Stimulated activated CD4-positive, alpha-beta T cell treated with anti-CD3 and anti-CD28 coated beads, Interleukin-1b, Interleukin-23, amount 100 ng/mL, for 1 hour (primary cell): ENCODE measurements at places on chromosomes 2 and 18.
A peak's percentile ranks its signal among the peaks of the same experiment; 100 is the strongest.

- DNase-seq, result no peak
Measured at GRCh38 chr2:173271825-173272224, 82.8 kb upstream of the CDCA7 start.

- no peak for DNase-seq
Measured at GRCh38 chr2:63522950-63523349, 65.3 kb downstream of the WDPCP start.

GRCh38 chr2:222882484-222882928, 21.7 kb downstream of the ACSL3 start:
- no peak for DNase-seq

DNA sequence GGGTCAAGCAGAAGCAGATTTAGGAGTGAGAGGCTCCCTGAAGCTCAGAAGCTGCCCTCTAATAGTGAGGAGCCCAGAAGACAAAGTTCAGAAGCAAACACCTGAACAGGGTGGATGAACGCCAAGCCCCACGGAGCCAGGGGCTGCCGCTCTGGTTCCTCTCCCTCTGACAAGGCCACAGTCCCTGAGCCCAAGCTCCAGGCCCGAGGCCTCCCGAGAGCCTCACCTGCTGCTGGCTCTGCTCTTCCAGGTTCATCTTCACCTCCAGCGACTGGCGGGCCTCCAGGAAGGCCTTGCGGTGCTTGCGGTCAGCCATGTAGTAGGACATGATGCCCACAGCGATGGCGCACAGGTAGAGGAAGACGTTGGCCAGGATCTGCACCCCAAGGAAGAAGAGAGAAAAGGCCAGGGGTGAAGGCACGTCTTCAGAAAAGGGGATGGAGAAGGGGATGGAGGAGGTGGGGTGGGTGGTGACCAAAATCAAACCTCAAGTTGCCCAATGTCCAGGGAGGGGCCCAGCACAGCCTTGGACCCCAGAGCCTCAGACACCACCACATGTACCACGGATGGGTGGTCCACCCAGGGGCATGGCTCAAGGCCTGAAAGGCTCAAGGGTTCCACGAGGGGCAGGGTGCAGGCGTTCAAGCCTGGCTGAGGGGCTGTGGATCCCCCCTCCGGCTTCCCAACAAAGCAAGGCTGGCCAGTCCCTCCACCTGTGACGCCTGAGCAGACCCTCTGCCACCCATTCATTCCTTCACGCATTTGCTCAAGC, 47.5 kb downstream of the ADCY3 start:
- no peak for DNase-seq

- no peak for DNase-seq
Measured at GRCh38 chr2:186718903-186719302, 25.0 kb downstream of the FAM171B start.

GRCh38 chr2:229273006-229273722, 2.1 kb upstream of the PID1 start:
- no peak for DNase-seq

DNA sequence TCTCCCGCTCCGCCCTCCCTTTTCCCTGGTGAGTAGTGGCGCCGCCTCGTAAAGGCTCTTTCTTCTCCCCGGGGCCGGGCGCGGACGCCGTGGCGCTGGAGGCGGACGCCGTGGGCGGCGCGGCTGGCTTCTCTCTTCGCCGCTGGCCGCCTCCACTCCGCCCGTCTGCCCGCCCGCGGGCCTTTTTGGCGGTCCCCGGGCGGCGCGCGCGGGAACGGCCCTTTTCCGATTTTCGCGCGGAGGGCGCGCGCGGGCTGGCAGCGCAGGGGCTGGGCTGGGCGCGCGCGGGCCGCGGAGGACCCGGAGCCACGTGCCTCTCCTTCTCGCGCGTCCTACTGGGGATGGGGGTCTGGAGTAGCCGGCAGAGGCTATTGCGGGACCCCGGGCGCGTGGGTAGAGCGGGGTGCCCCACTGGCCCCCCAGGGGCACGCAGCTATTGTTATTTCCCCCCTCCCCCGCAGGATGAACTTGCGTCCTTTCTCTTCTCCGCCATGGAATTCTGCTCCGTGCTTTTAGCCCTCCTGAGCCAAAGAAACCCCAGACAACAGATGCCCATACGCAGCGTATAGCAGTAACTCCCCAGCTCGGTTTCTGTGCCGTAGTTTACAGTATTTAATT, 472 bp downstream of the SLC20A1 start:
- DNase-seq, result peak; percentile 24

DNA sequence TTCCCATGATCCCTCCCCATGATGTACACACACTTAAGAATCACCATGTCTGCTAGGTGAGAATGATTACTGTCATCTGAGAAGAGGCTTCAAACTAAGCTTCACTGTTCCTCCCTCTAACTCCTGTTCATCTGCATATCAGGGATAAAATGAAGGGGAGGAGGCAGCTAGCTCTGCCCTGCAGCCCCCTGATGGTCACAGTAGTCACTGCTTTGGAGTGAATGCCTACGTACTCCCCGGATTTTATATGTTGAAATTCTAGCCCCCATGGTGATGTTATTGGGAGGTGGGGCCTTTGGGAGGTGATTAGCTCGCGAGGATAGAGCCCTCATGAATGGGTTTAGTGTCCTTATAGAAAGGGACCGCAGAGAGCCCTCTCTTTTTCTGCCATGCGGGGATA, 156.4 kb downstream of the NCKAP5 start:
- DNase-seq, result no peak

DNA sequence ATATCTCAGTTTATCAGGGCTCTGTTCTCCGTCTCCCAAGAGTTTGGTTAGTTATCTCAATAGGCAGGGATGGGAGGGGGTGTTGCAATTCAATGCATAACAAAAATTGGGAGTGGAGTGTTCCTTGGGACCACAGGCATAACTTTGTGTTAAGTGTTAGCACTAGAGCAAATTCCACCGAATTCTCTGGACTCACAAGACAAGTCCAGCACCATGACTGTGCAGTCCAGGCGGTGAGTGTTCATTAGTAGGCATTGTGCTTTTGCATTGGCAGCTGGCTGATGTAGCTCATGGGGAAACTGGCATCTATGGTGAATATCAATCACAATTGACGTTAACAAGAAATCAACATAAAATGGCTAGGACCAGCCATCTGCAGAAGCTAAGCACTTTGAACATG, 79.0 kb upstream of the CABLES1 start:
- no peak for DNase-seq

DNA sequence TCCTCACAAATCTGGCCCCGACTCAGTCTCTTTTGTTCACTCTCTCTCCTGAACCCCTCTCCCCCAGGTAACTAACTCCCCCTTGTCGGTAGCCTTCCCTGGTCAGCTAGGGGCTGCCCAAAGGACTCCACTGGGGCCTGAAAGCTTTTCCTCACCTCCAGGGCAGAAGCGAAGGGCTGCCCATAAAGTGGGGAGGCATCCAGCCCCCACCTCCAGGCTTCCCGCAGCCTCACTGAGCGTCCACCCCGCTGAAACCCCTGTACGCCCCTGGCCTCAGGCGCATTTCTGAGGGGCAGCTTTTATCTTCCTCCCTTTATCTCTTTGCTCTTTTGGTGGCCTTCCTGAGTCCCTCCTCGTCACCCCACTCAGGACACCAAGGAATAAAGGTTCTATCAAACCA, 249.3 kb downstream of the CYP26B1 start:
- no peak for DNase-seq

DNA sequence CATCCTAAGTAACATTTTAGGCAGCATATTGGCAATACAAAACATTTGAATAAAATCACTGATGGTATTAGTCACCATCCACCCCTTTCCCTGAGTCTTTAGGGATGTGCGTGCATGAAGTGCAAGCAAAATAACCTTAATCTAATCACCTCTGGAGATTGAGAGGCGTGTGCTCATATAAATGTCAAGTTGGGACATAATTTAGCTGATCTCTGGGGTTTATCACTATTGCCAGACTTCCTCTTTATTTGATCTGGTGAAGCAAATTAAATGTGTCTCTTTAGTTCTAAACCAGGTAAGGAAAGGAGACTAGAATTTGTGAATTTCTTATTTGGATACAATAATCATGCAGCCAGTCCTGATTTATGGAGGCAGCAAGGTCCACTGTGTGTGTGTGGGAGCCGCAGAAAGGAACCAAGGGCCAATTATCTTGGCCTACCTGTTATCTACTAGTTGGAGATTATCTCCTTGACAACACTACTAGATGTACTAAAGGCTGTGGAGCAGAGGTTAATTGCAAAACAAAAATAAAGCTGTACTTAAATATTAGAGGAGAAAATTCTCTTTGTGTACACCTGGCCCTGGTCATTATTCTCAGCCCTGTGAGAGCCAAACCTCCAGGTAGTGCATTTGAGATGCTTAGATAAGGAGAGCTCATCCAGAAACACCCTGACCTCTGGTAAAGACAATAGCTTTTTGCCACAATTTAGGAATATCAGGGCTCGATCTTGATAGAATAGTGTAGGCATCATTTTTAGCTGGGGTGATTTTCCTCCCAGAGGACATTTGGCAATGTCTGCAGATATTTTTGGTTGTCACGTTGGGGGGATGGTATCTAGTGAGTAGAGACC, 78.2 kb downstream of the HRH4 start:
- no peak for DNase-seq

DNA sequence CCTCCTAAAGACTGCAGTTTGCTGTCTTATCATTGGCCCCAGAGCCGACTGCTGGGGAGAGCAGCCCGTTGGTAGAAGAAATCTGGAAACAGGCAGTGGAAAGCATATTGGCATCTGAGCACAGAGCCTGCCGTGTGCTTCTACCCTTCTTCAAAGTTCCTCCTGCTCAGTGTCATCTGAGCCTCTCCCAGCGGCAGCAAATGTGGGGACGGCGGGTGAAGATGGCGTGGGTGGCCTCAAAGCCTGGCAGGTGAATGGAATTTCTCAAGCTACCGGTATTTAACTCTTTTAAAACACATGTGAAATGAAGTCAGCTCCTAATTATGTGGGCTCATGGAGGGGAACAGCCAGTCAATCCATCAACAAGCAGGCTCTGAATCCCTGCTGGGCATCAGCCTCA, 181.6 kb upstream of the PXDN start:
- no peak for DNase-seq

DNA sequence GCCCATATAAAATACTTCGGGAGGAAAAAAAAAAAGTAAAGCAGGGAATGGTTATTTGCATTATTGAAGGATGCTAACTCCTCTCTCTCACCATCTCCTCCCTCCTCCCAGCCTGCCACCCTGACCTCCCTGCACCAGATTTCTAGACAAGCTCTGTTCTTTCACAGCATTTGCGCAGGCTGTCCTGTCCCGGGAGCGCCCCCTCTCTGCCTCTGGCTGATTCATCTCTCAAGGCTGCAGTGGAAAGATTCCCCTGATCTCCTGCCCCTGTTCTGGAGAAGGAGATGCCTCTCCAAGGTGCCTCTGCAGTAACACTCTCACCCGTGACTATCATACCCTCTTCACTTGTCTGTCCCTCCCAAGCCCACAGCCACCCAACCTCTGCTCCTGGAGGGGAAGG, 38.5 kb downstream of the COL4A4 start:
- no peak for DNase-seq

DNA sequence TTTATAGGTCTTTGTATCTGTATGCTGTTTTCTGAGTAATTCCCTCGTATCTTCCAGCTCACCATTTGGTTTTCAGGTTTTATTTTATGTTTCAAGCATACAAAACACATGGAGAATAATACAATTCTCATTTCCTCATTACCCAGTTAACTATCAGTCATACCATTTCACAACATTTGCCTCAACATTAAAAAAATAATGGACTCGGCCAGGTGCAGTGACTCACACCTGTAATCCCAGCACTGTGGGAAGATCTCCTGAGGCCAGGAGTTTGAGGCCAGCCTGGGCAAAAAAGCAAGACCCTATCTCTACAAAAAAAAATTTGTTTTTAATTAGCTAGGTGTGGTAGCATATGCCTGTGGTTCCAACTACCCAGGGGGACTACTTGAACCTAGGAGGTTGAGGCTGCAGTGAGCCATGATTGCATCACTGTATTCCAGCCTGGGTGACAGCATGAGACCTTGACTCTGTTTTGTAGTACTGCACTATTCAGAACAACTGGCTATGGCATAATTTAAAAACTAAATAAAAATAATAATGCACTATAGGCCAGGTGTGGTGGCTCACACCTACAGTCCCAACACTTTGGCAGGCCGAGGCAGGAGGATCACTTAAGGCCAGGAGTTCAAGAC, 20.3 kb downstream of the NPC1 start:
- no peak for DNase-seq
